Activated CD4-positive, alpha-beta T cell treated with anti-CD3 and anti-CD28 coated beads for 48 hours (primary cell): ENCODE measurements at places on chromosomes 2 and 18.

DNA sequence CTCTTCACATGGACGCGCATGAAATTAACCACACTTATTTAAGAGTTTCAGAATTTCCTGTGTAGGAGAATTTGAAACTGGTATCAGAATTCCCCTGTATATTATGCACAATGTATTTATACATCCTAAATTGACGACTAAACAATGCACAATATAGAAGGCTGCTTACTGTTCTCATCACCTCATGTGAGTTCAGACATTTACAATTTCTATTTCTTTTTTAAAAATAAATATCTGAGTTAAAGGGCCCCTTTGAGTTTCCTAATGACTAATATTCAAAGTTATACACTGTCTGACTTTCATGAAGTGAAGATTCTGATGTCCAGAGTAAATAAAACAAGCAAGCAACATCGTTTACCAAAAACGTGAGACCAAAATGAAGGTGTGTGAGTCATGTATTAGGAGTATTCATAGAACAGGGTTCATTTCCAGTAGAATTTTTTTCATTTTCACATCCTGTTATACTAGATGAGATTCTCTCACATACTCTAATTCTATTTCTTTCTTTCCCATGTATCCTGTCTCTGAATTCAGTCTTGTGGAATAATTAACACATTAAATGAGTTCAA, 406.2 kb downstream of the NUP35 start:
- DNase-seq, result no peak

DNA sequence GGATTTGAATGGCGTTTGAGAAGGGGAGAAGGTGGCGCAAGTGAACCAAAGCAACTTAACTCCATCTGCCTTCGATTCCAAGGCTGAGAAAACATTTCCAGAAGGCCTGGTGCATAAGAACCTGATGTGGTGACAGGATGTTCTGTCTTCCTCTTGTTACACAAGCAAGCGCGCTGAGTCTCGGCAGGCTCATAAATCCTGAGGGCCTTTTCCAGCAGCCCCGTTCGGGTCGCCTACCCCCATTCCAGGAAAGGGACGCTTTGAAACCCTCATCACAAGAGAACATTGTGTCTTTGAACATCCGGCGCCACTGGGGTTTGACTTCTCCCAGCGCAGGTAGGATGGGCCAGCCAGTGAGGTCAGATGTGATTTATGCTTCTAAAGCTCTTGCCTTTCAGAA, 403.5 kb downstream of the SETBP1 start:
- DNase-seq, result no peak

- no peak for DNase-seq
Measured at GRCh38 chr2:9110893-9111569, 95.6 kb upstream of the ASAP2 start.

DNA sequence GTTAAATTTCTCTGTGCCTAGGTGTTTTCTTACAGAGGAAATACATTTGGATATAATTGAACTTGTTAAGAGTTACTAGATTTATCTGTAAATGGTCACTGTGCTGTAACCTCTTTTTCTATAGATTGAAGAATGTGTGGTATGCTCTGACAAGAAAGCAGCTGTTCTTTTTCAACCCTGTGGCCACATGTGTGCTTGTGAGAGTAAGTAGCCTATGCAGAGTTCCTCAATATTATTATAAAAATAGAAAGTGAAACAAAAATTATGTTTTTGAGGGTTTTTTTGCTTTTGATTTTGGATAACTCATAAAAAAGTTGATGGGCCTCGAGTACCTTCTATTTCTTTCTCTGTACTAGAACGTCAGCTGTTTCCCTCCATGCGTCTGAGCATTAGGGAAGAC, 112.4 kb downstream of the MIB1 start:
- DNase-seq, result no peak

DNA sequence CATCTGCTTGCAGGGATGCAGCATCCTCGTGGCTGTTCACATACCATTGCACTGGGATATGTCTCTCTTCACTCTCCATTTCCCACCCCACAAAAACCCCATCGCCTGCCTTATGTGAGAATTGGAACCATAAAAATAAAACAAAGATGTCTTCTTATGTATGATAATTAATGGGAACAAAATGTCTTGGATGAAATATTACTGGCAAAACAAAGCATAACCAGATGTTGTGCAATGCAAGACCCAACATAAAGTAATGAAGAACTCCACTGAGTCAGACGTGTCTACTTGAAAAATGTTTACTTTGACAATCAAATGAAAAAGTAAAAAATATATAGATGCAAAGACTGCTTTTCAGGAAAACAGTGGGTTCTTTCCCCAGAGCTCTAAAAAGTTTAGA, 611.3 kb upstream of the SYT4 start:
- no peak for DNase-seq

DNA sequence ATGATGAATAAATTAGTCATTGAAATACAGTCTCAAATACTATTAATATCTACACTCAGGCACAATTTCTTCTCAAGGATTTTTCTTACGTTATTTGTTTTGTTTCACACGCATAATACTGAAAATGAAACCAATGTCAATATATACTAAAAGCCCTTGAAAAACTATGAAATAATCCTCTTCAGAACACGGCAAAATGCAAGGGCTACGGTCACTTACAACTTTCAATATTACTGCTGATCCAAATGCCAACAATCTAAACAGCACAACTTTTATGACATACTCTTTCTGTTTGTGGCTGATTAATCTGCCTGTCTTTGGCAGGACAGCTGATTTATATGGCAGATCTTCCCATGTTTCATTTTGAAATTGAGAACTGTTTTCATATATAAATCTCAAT, 68.3 kb downstream of the LRPPRC start:
- DNase-seq, result no peak
